C1 segment of cervical spinal cord (tissue), 14 donors: ENCODE measurements at places on chromosomes 2 and 18.
A peak's percentile ranks its signal among the peaks of the same experiment; 100 is the strongest.

DNA sequence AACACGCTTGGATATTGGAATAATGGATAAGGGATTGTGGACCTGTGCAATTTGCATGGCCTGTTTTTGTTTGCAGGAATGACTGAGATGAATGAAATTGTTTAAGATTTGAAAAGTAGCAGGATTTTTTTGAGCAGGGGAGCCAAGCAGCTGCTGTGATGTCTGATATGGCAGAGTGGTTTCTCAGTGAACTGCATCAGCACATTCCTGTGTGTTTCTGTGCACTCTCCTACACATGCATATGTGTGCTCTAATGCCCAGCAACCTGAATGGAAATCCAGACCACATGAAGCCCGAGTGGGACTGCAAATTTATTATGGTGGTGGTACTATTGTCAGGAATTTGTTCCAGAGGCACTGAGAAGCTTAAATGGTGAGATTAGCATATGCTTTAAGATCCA is 161.7 kb downstream of the PARD3B start:
- DNase-seq: no peak

- DNase-seq: no peak
These were observed 119.1 kb downstream of the NDUFA10 start for GRCh38 chr2:239905884-239906654.

DNA sequence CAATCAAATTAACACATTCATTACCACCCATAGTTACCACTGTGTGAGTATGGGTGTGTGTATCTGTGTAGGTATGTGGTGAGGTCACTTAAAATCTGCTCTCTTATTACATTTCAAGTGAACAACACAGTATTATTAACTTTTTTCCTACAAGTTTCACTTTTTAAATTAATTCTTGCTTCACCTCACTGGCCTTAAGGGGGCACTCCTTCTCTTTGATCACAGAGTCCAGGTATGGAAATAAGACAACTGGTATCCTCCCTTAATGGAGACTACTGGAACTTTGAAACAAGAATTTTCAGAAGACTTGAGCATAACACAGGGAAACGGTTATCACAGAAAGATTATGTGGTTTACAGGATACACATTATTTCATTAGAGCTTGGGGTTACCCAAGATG is 255.8 kb downstream of the ASXL3 start:
- no peak for DNase-seq

GRCh38 chr2:2102866-2103653 is 228.0 kb downstream of the MYT1L start:
- DNase-seq: no peak

DNA sequence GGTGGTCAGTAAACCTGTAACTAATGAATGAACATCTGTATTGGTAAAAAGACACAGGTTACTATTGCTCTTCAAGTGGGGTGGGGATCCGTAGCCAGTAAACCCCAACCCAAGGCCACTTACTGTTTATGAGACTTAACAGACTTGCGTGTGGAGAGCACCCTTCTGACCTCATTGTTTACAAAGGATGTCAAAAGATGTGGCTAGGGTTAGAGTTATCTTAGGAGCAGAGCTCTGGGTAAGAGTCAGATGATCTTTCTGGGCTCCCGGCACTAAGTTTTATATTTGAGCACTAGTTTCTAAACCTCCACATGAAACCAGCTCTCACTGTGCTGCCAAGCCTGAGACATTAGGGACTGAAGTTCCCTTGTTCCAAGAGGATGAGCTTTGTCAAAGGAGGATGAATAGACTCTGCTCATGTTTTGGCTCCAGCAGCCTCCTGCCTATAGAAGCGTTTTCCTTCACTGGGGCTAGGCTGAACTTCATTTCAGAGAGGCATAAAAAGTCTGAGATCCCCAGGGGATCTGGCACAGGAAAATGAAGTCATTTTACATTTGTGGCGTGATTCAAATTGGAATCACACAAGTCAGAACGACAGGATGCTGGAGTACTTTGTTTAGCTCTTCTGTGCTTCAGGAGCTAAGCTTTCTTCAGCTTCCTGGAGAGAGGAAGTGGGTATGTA is 403.1 kb upstream of the TRIB2 start:
- no peak for DNase-seq

- no peak for DNase-seq
These were observed 151.6 kb downstream of the FAM210A start for GRCh38 chr18:13574761-13575160.

DNA sequence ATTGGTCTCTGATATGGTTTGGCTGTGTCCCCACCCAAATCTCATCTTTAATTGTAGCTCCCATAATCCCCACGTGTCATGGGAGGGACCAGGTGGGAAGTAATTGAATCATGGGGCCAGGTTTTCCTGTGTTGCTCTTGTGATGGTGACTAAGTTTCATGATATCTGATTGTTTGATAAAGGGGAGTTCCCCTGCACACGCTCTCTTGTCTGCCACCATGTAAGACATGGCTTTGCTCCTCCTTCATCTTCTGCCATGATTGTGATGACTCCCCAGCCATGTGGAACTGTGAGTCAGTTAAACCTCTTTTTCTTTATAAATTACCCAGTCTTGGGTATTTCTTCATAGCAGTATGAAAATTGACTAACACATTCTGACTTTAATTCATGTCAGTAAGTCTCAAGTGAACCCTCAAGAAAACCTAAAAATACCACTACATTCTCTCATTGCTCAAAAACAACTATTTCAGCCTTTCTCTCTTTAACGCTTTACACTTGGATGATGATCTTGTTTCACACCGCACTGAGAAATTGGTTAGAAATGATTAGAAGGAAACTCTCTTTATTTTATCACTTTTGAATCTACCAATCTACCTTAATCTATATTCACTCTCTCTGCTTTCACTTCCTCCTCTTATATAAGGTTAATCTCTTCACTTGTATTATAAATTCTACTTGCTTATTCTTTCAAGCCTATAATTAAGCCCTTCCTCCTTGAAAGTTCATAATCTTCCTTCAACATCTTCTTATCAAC is 110.1 kb downstream of the GALR1 start:
- no peak for DNase-seq

DNA sequence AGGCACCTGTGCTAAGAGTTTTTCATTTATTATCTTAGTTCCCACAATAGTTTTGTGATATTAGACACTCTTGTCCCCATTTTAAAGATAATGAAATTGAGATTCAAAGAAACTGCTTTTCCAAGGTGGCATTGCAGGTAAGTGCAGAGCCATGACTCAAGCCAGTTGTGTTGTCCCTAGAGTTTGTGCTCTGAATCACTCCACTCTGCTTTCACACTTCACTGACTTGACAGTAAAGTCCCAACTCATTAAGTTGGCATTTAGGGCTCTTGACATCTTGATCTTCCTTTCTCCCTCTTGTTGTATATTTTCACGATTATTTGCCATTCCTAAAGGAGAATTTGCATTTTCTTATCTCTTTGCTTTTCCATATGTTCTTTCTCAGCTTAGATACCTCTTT is 114.3 kb downstream of the DIS3L2 start:
- DNase-seq: no peak

DNA sequence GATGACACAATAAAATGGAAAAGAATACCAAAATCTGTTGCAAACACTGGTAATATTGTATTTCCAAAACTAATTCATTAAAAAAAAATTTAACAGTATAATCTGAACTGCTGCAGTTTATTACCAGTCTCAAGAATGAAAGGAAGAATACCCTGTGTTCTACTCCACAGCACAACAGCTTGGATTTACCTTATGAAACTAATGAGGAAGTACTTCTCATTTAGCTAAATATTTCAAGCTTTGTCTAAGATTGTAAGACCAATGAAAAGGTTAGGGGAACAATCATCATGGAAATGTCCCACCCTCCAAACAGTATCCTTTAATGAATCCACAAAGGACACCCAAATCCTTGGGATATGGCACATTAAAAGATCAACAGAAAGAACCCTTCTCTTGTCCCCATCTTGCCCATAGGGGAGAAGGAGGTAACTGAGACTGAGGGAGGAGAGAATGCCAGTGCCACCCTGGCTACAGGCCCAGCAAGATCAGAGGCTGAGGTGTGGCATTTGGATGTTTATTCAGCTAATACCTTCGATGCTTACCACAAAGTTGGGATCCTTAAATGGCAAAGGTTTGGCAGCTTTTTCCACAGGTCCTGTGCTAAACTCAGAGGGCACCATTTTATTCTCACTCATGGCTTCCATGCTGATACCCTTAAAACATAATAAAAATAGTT is 17.7 kb downstream of the INO80C start:
- DNase-seq: no peak

- DNase-seq: no peak
These were observed 134.9 kb upstream of the REV1 start for GRCh38 chr2:99624677-99625076.

DNA sequence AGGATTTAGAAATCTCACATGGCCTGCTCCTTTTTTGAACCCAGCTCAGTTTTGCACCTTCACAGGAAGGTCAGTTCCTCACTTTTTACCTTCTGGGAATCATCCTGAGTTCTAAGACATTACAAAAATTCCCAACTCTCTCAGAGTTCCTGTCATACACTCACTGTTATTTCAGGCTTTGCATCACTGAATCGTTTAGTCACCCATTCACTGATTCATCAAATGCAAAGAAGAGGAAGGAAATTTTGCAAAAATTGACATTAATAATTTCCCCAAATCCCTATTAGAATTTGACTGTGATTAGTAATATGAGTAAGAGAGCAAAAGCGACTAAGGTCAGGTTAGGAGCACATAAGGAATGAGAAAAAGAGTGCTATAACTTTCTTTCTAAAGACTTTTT is 197.5 kb downstream of the PDE1A start:
- DNase-seq: no peak

DNA sequence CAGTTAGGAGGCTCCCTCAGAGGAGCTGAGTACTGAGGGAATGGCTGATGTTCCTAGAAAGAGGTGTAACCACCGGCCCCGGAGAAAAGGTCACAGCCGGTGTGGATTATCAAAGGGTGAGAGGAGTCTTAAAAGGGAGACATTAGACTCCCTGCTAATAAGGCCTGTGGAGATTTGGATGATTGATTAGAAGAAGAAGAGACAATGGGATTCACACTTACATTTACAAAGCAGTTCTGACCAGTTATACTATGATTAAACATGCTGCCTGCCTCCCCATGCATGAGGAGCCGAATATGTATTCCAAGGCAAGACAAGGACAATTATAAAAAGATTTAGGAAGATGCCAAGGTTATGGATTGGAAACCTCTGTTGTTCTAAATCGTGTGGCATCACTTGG is 302.4 kb downstream of the SLC4A3 start:
- no peak for DNase-seq

DNA sequence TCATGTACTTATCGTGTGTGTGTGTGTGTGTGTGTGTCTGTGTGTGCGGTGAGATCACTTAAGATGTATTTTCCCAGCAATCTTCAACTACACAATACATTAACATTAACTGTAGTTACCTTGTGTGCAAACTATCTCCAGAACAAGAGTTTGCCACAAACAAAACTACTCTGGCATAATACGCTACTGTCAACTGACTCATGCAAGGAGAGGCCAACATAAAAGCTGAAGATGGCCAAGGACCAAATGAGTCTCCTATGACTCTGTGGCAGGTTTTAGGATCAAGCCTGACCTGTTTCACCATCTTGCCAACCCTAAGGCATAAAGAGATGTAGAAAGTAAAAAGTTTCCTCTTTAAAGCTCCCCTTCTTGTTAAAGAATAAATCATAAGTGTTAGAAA is 20.1 kb downstream of the CYB5A start:
- DNase-seq: no peak

- no peak for DNase-seq
These were observed 344.0 kb upstream of the DDX18 start for GRCh38 chr2:117470311-117471095.

- DNase-seq: no peak
These were observed 236.8 kb upstream of the ATP5MC3 start for GRCh38 chr2:175418224-175418835.

DNA sequence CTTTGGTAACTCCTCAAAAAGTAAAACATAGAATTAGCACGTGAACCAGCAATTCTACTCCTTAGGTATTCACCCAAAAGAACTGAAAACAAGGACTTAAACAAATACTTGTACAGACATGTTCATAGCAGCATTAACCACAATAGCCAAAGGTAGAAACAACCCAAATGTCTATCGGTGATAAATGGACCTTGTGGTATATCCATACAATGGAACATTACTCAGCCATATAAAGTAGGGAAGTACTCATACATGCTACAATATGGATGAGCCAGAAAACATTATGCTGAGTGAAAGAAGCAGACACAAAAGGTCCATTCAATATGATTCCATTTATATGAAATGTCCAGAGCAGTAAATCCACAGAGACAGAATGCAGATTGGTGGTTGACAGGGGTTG is 182.8 kb downstream of the DNER start:
- DNase-seq: no peak

- DNase-seq: no peak
These were observed 326.3 kb upstream of the ETAA1 start for GRCh38 chr2:67070826-67071225.

GRCh38 chr2:241558532-241559322 is at the start of gene BOK:
TSS of gene BOK (plus strand) at chr2:241558745. CDS start at chr2:241559484, 739 bp downstream.
- peak; percentile 61 for DNase-seq

DNA sequence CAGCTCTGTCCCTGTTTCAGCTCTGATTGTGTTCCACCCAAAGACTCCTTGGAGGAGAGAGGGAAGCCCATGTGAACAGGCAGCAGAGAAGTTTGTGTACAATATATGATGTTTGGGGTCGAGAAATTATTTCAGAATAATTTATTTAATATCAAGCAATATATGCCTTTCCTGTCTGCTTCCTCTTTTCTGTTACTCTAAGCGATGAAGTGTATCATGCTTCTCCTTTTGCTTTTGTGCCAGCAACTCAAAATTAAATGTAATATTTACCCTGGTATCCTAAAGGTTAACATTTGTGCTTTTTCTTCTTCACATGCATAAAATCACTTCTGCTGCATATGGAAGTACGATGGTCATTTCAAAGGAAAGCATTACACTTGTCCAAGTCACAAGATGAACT is 2.4 kb upstream of the NTSR2 start:
- DNase-seq: no peak

- DNase-seq: no peak
These were observed 222.0 kb downstream of the KLHL29 start for GRCh38 chr2:23606968-23607367.

GRCh38 chr2:159109517-159109916 is 141.1 kb downstream of the TANC1 start:
- no peak for DNase-seq

- no peak for DNase-seq
These were observed 217.9 kb upstream of the PID1 start for GRCh38 chr2:229489016-229489415.

DNA sequence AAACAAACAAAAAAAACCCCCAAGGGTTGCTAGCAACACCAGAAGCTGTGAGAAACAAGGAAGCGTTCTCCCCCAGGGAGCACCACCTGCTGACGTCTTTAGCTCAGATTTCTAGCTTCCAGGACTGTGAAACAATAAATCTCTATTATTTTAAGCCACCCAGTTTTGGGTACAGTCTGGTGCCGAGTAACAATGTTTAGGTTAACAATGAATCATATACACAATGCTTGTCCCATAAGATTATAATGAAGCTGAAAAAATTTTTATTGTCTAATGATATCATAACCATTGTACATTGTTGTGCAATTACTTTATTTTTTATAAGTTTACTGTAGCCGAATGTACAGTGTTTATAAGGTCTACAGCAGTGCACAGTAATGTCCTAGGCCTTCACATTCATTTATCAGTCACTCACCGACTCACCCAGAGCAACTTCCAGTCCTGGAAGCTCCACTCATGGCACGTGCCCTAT is 72.1 kb upstream of the CAB39 start:
- DNase-seq: no peak

GRCh38 chr2:70806013-70806412 is 14.4 kb downstream of the CLEC4F start:
- DNase-seq: no peak

GRCh38 chr2:198036029-198036879 is 231.9 kb downstream of the PLCL1 start:
- no peak for DNase-seq

- DNase-seq: no peak
These were observed 26.8 kb downstream of the B3GNT2 start for GRCh38 chr2:62222674-62223073.
